ENCODE measurements at places on chromosomes 13 and 19.

DNA sequence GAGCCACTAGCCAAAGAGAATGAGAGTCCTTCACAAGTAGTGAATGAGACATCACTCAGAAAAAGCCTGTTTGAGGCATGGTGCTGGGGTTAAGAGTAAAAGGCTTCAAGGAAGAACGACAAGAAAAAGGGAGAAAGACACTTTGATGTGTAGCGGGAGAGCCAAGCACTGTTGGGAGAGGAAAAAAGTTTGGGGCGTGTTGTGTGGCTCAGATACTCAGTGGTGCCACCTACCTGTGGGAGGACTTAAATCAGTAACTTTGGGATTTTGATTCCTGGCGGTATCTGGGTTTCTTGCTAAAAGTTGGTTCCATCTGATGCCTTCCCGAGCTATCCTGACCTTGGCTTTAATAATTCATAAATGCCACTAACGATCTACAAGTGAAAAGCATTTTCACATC lies 12.3 kb downstream of the ELSPBP1 start:
- no peak for DNase-seq

- DNase-seq = no peak
Measured at GRCh38 chr13:94033830-94034642, 445.4 kb downstream of the DCT start.

GRCh38 chr13:95335667-95336066 lies 34.4 kb upstream of the ABCC4 start:
- no peak for DNase-seq

DNA sequence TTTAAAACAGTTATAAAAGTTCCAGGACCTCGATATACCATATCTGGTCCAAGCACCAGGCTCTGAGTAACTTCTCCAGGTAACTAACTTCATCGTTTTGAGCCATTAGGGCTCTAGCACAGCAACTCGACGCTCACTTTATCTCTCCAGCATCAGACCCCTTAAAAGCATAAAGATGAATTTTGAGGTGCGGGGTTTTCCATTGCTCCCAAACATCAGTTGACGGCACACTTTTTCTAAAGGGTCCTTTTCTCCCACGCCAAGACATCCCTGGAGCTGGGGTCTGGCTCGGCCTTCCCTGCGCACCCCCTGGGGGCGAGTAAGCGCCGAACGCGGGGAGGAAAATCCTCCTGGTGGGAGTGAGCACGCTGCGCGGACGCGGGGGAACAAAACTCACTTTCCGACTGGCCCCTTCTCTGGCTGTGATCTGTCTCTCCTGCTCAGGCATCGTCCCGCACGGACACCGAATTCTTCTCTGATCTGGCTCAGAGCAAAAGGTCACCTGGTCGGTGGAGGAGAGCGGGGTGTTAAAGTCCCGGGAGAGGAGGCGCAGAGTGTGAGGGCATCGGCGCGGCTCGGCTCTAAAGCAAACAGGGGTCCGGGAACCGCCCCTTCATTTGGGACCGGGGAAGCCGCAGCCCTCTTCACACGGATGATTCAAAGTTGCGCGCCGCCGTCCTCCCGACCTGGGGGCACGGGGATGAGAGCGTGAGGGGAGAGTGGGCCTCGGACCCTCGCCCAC lies at the start of gene ATP7B:
Gene ATP7B, minus strand, starts transcription at position 561 of the 742 bp plus-strand sequence. Its CDS starts 113 bp downstream, at position 448.
- DNase-seq = no peak

- DNase-seq = no peak
Measured at GRCh38 chr19:49592486-49593232, 1.7 kb downstream of the PRR12 start.

GRCh38 chr13:27966641-27967202 lies 2.4 kb downstream of the CDX2 start:
- no peak for DNase-seq
